ENCODE measurements at places on chromosomes 2 and 18.

GRCh38 chr2:200223205-200223784 lies 83.2 kb upstream of the SPATS2L start:
- DNase-seq, result no peak
- no peaks in the 10 kb centered on the region for H3K27me3 ChIP-seq
- no peak overlapping the region for H3K4me3 ChIP-seq
- no peaks in the 10 kb centered on the region for H3K36me3 ChIP-seq
- H3K4me1 ChIP-seq, result no peaks in the 10 kb centered on the region

- H3K4me3 ChIP-seq, result no peak overlapping the region
- no peaks in the 10 kb centered on the region for H3K36me3 ChIP-seq
- H3K4me1 ChIP-seq, result no peaks in the 10 kb centered on the region
- DNase-seq, result no peak
- no peaks in the 10 kb centered on the region for H3K27me3 ChIP-seq
- H3K27ac ChIP-seq, result no peak overlapping the region
Observed at GRCh38 chr2:18922276-18922675, 332.9 kb upstream of the NT5C1B start.

DNA sequence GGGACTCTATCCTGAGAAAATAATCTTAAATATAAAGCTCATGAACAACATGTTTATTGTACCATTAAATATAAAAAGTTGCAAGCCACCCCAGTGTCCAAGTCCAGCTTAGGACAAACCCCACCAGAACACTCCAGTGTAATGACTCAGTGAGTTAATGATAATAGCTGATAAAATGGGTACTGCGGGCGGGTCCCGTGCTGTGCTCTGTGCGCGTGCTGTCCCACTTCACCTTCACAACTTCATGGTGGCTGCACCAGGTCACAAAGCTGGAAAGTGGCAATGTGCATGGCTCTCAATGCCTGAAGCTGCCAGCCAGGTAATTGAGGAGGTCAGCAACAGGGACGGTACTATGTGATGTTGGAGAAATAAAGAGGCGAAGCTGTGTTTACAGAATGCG lies 18.6 kb downstream of the DGKD start:
- H3K27me3 ChIP-seq, result no peaks in the 10 kb centered on the region
- DNase-seq, result no peak
- H3K27ac ChIP-seq, result no peak overlapping the region
- H3K36me3 ChIP-seq, result no peaks in the 10 kb centered on the region
- H3K4me3 ChIP-seq, result no peak overlapping the region

GRCh38 chr2:72864500-72864899 lies 22.7 kb upstream of the SPR start:
- H3K27ac ChIP-seq, result peak overlapping the region; percentile 28
- H3K36me3 ChIP-seq, result no peaks in the 10 kb centered on the region
- peak; percentile 80 for DNase-seq
- H3K4me3 ChIP-seq, result no peak overlapping the region
- 0 out of 2 replicates have a peak, but pooled peaks cover 5% of the 10 kb centered on the region for H3K4me1 ChIP-seq

DNA sequence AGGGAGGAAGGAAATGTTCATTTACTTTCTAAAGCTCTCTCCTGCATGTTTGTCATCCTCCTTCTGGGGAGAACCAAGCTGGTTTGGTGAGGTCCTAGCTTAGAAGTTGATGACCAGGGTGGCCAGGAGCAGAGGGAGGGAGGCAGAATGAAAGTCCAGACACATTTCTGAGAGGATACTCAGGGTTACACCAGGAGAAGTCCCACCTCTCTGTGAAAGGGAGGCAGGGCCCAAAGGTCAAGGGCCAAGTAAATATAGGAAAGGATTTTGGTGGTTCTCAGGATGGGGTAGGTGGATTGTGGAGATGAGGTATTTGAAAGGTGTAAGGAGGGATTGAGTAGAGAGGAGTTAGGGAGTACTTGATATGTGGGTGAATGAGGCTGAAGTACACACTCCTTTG lies 58.0 kb upstream of the FBXO11 start:
- no peaks in the 10 kb centered on the region for H3K27me3 ChIP-seq
- H3K4me1 ChIP-seq, result no peaks in the 10 kb centered on the region
- no peak for DNase-seq
- H3K27ac ChIP-seq, result no peak overlapping the region
- no peak overlapping the region for H3K4me3 ChIP-seq
- H3K36me3 ChIP-seq, result no peaks in the 10 kb centered on the region

GRCh38 chr2:239110595-239111048 lies 262.7 kb downstream of the TWIST2 start:
- no peaks in the 10 kb centered on the region for H3K36me3 ChIP-seq
- no peak overlapping the region for H3K27ac ChIP-seq
- no peaks in the 10 kb centered on the region for H3K27me3 ChIP-seq
- H3K4me3 ChIP-seq, result no peak overlapping the region
- DNase-seq, result no peak

DNA sequence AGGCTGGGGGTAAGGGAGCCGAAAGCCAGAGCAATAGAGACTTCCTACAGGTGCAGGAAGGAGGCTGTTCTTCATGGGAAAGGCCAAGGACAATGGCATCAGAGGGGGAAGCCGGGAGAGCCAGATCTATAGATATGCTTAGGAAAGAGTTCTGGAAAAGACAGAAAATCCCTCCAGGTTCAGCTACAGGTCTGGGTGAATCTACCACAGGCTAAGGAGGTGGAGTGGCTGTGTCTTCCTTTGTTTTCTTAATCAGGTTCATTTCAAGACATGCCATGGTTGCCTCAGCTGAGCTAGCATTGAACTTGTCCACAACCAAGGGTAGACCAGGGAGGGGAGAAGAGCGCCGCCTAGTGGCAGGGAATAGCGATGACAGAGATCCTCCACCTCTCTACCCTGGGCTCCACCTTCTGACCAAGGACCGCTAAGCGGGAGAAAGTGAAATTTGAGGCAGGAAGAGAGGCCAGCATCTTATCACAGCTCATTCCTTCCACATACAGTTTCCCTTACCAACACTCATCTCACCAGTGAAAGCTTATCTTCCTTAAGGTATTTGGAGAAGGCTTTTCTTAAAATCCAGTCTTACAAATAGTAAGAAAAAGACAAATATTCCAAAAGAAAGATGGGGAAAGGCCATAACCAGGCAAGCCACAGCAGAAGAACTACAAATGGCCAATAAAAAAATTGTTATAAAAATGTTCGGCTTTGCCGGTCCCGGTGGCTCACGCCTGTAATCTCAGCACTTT lies 74.2 kb downstream of the VIT start:
- no peaks in the 10 kb centered on the region for H3K27me3 ChIP-seq
- DNase-seq, result peak; percentile 25
- H3K4me3 ChIP-seq, result no peak overlapping the region
- H3K4me1 ChIP-seq, result no peaks in the 10 kb centered on the region
